ENCODE measurements at places on chromosomes 7 and 10.

- DNase-seq = no peak
Measured at GRCh38 chr10:121516093-121516865, 82.0 kb downstream of the FGFR2 start.

DNA sequence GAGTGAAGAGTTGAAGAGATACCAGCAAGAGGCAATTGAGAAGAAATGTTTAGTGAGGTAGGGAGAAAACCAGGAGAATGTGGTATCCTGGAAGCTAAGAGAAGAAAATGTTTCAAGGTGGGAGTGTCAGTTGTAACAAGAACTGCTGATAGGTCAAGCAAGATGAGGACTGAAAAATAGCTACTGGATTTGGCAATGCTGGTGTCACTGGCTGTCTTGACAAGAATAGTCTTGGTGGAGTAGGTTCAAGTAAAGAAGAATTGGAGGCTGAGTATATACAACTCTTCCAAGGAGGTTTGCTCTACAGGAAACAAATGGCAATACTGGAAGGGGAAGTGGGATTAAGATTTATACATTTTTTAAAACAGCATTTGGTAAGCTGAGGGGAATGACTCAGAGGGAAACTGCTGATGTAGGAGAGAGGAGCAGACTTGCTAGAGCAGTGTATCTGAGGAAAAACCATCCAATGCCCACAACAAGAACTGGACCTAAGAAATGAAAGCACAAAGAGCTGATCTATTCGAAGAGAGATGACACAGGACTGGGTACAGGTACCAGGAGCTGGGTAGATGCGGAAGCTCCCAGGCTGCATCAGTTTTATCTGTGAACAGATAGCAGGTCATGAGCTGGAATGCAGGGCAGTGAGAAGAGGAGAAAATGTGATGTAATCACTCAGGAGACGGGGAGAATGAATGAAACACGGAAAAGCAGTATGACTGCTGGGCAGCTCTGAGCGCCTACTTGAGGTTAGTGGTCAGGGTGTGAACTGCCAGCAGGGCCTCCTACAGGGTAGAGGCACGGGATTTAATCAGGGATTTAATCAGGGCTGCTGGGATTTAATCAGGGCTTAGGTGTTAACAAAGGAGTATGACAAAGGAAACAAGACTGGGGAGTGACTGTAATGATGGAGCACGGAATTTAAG lies 34.5 kb downstream of the FAM25A start:
- no peak for DNase-seq

- no peak for DNase-seq
Measured at GRCh38 chr7:38561166-38561565, 70.0 kb downstream of the AMPH start.

GRCh38 chr7:97117035-97117371 lies 495 bp upstream of the SDHAF3 start:
- DNase-seq = no peak

- no peak for DNase-seq
Measured at GRCh38 chr7:20223356-20223755, 6.2 kb upstream of the MACC1 start.

GRCh38 chr7:13633857-13634256 lies 355.6 kb downstream of the ETV1 start:
- DNase-seq = no peak

DNA sequence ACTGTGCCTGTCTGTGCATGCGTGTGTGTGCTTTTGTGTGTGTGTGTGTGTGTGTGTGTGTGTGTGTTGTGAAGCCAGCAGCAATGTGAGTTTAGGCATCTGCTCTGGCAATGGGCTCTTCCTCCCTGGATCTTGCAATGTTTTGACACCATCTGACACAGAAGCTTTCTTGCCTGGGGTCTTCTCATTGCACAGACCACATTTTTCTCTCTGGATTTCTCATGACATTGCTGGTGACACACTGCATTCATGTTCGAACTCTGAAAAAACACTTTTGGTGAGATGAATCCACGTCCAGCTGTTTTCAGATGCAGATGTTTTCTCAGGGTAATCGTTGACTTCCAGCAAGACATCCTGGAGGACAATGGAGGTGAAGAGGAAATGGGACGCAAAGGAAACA lies 63.0 kb upstream of the FZD8 start:
- no peak for DNase-seq

DNA sequence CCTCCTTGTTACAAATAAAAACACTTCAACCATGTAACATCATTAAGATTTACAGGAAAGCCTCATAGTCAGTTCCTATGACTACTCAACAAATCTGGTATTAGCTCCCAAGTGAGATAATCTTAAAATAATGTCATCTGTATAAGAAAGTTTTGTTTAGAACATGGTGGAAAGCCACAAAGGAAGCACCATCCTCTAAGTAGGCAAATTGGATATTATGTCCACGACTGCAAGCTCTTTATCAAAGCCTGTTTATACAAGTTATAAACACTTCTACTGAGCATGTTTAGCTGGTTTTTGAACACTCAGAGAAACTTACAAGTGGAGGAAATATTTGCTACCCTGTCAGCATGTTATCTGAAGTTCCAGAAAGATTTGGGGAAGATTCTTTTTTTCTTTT lies 349.8 kb downstream of the ARL4A start:
- no peak for DNase-seq

GRCh38 chr7:2645274-2645868 lies 13.6 kb downstream of the TTYH3 start:
- DNase-seq = no peak

GRCh38 chr10:79068203-79068561 lies 584 bp upstream of the ZMIZ1 start:
- DNase-seq = no peak

GRCh38 chr7:76282344-76283253 lies 19.9 kb upstream of the HSPB1 start:
- DNase-seq = no peak

- no peak for DNase-seq
Measured at GRCh38 chr10:43809211-43809930, 160.7 kb upstream of the ZNF32 start.

DNA sequence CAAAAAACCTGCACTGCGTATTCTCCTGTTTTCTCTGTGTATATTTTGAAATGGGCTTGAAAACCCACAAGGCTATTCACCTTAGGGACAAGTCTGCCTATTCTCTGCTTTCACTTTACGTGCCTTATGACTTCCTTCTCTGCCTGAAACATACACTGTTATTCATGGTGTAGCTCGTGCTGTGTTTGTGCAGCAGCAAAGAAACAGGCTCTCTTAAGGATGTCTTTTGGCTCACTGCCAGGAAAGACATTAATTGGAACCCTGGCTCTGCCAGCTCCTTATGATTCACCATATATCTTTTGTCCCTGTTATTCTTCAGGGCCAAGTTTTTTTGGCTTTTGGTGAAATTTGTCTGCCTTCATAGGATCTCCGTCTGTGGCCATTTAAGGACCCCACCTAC lies 92.4 kb downstream of the TMEM106B start:
- DNase-seq = no peak

GRCh38 chr7:128151635-128152034 lies 89.4 kb upstream of the LEP start:
- no peak for DNase-seq

GRCh38 chr7:158286210-158286609 lies 301.4 kb downstream of the PTPRN2 start:
- DNase-seq = no peak

DNA sequence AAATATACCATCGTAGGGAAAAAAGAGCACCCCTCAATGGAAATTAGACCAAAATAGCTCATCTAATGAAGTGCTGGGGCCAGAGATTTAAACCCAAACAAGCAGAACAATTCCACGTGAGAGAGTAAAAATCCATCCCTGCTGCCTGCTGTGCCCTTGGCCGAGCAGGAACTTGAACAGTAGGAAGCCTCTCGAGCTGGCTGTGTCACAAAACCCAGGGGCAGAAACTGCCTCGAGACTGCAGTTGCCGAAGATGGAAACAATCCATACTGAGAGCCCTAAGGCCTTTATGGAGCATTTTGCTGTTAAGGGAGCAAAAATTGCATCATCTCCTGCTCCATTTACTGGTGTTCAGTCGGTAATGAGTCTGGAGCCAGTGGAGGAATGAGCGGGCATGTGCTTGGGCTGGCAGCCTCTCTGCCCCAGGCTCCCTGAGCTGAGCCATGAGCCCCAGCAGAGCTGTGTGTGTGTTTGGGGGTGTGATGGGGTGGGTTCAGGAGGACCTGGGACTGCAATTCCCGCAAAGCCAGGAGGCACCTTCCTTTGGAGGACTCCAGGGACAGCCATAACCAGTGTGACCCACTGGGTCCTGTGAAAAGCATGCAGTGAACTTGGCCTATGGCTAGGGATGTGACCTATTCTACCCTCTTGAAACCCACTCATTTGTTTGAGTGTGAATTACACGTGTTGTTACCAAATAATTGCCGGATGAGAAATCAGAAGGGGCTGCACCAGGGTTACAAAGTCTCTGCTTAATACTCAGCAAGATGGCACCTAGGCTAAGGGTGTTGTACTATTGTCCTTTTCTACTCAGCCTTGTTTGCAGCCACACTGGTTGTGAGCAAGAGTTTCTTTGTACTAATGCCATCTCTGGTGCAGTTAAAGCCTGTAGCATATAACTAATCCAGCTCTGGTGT lies 58.3 kb downstream of the CDHR3 start:
- DNase-seq = no peak

GRCh38 chr7:148699024-148699781 lies 500 bp downstream of the CUL1 start:
- peak; percentile 46 for DNase-seq

DNA sequence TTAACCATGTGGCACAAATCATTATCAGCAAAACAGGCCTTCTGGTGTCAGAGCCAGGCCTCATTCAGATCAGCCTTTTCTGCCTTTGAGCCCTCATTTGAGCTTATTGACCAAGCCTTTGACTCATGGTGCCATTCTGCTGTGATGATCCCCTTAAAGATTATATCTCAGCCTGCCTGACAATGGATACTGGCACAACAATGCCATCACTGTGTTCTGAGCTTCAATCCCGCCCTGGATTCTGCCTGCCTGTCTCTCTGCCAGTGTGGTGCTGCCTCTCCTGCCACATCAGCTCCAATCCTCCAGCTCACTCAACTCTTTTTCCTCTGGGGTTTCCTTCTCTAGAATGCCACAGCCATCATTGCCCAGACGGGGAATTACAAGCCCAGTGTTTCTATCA lies 52.6 kb downstream of the SRI start:
- DNase-seq = no peak

- no peak for DNase-seq
Measured at GRCh38 chr10:54666192-54666591, 134.8 kb downstream of the PCDH15 start.

GRCh38 chr7:110003827-110004226 lies 1087.1 kb upstream of the LRRN3 start:
- DNase-seq = no peak

- DNase-seq = no peak
Measured at GRCh38 chr7:37826825-37827224, 21.6 kb upstream of the NME8 start.

GRCh38 chr10:121418126-121418777 lies 180.0 kb downstream of the FGFR2 start:
- DNase-seq = no peak

- no peak for DNase-seq
Measured at GRCh38 chr7:1018334-1018695, 26.0 kb upstream of the GPR146 start.

- DNase-seq = no peak
Measured at GRCh38 chr10:110002801-110003523, 4.8 kb upstream of the ADD3 start.

Data from neural crest cell (in vitro differentiated cells).